ENCODE measurements at places on chromosomes 5 and 9.

DNA sequence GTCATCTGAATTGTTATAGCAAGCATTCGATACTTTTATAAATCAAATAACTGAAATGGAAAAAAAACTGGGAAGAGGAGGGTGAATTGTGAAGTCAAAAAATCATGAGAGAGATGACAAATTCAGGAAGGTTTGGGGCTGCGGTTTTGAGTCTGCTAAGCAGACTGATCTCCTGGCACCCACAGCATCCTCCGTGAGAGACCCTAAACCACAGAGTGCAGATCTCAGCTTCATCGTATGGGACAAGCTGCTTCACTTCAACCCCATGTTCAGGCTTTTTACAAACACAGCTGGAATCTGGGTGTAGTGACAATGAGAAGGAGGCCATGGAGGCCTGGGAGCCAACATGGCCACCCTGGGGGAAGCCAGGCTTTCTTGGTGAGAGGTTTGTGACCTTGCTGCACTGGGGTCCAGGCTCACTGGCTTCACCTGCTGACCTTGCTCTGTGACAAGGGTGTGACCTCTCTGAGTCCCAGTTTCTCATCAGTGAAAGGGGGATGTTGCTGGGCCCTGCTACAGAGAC lies 19.4 kb downstream of the USP20 start:
- DNase-seq = no peak

DNA sequence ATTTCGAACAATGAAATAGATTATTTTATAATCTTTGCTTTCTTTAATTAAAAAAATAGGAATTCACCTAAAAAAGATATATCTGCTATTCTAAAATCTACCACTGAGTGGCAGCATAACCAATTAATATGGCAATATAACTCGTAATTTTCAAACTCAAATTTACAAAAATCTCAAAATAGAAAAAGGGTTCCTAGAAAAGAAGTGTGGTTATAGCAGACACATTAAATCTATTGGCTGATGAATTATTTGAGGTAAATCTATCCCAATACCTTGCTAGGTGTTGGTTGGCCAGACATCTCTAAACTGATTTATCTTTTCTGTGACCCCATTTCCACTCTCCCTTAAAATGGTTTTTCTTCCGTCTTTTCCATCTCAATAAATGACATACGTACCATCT lies 30.2 kb upstream of the NRG2 start:
- no peak for DNase-seq

GRCh38 chr9:20553558-20554149 lies 68.6 kb downstream of the MLLT3 start:
- no peak for DNase-seq

DNA sequence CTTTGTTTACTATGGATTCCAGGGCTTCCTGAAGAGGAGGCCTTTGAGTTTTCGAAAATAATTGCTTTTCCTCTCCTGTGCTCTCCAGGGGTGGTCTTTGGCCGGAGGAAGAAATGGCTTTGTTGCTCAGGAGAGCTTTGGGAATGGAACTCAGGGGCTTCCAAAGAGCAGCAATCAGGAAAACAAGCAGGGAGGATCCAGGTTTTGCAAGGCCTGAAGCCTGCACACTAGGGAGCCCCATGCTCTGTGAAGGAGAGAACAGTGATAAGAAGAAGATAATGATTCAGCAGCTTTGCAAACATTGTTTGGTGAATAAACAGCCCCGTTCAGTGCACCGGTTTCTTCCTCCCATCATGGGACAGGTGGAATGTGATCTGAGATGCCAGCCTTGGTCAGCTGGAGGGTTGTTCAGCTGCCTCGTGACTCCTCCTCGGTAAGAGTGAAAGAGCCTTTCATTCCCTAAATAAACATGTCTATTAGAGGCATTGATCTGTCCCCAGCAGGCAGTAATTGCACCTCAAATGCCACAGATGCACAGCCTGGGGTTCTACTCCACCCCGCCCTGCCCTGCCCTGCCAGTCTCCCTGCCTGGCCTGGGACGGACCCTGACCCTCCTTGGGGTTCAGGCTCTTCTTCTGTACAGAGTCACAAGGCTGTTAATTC lies 11.5 kb upstream of the ALDH1B1 start:
- no peak for DNase-seq

DNA sequence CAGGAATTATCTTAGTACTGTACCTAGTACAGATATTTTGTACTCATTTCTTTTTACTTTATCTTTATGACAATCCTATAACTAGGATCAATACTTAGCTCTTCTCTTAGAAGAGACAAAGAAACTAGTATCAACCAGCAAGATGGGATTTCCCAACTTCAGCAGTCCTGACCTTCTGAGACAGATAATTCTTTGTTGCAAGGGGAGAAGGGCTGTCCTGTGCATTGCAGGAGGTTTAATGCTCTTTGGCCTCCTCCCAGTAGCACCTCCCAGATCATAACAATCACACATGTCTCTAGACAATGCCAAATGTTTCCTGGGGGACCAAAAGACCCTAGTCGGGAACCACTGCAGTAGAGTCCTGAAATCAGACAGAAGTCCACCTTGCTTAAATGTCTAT lies 424.3 kb upstream of the DMAC1 start:
- DNase-seq = no peak

DNA sequence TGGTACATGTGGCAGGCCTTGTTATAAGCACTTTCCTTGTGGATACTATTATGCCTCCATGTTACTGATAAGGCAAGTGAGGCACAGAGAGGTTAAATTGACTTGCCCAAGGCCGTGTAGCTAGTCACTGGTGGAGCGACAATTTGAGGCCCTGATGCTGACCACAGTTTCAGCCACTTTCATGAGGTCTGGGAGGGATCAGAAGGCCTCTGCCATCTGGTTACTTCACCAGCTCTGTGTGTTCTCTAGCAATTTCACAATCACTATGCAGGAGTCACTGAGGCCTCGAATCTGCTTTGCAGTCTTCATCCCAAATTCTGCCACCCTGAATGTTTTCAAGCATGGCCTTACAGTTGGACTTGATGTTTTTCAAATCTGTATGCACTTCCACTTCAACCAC lies 9.1 kb downstream of the LRRC70 start:
- DNase-seq = no peak

GRCh38 chr9:137320555-137321384 lies 18.7 kb upstream of the NRARP start:
- DNase-seq = no peak

DNA sequence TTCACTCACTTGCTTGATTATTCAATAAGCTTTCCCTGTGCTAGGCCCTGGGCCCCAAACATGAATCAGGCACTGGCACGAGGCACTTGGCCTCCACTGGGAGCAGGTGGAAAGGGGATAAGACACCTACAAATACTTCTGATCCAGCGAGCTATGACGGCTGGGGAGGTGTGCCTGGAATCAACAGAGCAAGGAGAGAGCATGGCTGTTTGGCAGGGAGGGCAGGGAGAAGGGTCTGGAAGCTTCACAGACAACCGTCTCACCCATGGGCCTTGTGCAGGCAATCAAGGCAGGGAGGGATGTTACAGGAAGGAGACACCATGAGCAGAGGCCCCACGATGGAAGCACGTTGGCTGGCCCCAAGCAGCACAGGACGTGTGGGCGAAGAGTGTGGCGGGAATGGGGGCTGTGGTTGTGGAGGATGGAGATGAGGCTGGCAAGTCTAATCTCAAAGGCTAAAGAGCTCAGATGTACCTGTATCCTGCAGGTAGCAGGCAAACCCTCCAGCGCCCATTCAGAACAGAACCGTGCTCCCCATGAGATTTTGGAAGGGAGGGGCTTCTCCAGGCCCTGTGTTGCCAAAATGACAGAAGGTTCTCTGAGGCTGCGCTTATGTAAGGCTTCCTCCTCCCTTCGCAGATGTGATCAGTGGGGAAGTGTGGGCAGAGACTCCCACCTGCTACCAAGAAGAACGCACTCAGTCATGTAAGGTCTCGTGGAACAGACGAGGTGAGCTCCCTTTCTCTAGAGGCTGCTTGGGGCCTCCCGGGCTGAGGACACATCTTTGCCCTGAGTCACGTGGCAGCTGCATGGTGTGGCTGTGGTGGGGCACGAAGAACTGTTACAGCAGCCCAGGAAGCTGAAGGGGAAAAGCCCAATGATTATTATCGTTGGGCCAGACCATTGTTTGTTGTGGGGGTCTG lies 189.7 kb downstream of the DAB2IP start:
- no peak for DNase-seq

- DNase-seq = no peak
Observed at GRCh38 chr5:21615195-21615765, 1237.9 kb downstream of the CDH12 start.

- DNase-seq = no peak
Observed at GRCh38 chr9:135474915-135475314, 4.7 kb upstream of the PPP1R26 start.

DNA sequence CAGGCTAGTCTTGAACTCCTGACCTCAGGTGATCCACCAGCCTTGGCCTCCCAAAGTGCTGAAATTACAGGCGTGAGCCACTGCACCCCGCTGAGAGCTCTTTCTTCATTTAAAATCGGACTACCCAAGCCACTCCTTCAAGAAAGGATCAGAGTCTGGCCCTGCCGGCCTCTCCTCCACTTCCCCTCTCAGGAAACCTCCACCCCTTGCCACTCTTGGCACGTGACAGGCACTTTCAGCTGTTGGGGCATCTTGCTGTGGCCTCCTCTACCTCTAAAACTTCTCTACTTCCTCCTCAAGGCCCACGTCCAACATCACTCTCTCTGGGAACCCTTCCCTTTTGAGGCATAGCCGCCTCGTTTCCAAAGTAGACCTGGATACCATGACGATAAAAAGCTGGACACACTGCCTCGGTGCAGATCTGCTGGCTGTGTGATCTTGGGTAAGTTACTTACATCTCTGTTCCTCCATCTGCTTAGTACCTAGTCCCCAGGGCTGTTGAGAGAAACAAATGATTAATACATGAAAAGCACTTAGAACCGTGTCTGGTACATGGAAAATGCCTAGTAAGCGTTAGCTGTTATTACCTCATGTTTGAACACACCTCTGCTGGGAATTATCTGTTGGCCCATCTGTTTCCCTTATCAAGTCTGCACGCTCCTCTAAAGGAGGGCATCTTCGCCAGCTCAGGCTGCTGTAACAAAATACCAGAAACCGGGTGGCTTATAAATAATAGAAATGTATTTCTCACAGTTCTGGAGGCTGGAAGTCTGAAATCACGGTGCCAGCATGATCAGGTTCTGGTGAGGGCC lies 55.3 kb downstream of the SMIM23 start:
- no peak for DNase-seq
